CD4-positive, alpha-beta T cell treated with Interleukin-15 for 4 hours (primary cell): ENCODE measurements at places on chromosomes 3 and 15.
A peak's percentile ranks its signal among the peaks of the same experiment; 100 is the strongest.

DNA sequence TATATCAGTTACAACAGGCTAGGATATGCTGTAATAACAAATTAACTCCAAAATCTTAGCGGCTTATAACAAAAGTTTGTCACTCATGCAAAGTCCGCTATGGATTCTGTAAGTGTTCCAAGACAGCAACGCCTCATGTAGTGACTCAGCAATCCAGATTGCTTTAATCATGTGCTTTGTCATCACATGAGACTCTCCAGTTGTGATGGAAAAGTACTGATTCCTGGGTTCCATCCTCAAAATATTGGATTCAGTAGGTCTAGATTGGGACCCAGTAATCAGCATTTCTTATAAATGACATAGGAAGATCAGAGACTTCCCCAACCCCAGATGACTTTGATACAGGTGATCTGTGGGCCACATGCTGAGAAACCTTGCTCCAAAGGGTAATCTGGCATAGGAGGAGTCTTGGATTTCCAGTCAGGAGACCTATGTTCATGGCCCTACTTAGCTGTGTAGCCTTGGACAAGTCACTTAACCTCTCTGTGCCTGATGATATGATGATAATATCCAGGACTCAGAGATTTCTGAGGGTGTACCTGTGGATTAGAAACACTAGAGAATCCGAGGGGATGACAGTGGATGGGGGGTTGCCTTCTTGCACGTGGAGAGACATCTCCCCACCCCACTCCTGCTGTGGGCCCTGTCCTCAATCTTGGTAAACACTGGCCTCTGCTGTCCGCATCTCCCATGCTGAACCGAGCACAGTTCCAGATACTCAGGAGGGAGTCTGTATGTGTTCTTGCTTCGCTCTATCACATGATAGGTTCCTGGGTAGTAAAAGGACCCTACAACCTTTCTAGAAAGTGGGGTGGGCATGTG lies 65.5 kb downstream of the CORO2B start:
- DNase-seq = no peak

DNA sequence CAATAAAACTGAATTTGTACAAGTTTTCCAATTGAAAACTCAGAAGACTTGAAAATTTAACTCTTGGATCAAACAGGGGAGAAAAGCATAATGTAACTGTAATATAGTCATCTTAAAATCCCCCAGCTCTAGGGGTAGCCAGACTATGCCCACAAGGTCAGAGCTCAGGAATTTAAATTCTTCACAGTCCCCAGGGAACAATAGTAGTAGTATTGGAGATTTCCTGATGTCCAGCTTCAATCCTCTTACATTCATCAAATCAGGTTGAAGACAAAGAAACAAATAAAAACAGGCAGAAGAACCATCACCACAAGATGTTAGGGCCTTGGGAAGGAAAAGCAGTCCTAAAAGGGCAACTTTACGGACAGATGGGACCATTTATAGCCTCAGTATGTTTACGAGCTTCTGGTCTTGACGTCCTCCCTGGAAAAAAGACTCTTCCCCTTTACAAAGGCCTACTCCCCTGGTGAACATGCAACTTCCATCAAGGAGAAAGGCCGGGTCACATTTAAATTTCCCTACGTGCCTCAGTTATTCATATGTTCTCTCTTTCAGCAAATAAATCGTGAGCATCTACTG lies 96.8 kb downstream of the PLCH1 start:
- DNase-seq = no peak

- DNase-seq = peak; percentile 13
These were observed 22.4 kb downstream of the SPTSSB start for GRCh38 chr3:161348796-161349400.

GRCh38 chr15:40766906-40767837 lies 2.6 kb upstream of the C15orf62 start:
- no peak for DNase-seq

DNA sequence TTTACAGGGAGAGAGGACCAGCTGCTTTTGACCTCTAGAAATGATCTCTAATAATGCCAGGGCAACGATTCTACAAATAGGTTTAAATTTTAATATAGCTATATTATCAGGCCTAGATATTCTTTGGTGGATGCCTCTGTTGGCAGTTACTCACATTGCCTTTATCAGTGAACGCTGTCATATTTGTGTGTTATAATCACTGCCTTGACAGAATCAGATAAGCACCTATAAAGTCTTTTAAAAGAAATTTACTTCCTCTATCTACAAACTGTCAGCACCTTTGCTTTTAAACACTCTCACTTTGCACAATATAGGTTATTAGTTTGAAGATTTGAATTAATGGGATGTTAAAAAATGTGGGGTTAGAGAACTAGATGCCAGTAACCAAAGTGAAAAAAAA lies 324.1 kb downstream of the ZIC1 start:
- DNase-seq = no peak

DNA sequence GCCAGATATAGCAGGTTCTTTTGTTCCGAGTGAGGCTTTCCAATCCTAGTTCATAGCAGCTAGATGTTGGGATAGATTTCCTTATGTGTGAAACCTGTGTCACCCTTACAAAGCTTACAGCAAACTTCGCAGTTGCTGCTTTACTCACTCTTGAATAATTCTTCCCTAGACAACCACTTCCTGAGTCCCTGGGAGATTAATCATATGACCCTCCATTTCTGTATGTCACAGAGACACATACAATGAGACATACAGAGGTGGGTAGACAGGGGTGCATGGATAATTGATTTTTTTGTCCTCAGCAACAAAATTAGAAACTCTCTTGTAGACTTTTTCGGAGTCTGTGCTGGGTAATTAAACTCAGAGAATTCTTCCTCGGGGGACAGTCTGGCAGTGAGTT lies 163.2 kb downstream of the NSUN3 start:
- DNase-seq = no peak

DNA sequence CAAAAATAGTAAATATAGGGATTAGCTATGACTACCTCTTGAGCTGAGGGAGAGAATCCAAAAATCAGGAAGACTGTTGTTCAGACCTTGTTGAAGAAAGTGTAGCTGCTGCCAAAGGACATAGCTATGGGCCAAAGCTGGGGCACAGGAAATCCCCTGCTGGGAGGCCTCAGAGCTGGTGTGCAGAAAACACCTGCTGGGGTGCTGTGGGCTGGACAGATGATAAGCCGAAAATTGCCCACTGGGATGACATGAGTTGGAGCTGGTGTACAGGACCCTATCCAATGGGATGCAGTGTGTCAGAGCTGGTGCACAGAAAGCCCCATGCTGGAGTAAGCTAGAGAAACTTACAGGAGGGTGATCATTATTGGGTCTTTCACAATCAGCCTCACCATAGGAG lies 121.9 kb downstream of the NEO1 start:
- no peak for DNase-seq

DNA sequence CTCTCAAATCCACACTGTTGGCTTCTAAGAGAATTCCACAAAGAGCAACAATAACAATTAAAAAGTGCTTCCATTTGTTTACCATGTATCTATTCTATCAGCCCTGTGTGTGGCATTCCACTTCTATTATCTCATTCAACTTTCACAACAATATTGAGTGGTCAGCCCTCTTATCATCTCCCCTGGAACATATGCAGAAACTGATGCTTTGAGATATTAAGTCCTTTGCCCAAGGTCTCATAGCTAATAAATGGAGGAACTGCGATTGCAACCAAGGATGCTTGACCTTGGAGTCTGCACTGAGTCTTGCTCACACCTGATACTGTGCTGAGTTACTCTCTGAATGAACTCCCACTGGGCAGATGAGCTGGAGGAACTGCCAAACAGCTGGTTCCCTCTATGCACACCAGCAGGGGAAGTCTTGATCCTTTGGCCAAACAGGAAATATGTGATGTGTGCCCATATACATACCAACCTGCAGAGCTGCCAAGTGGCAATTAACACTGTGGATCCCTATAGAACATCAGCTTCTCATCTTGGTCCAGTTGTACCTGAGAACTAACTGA lies 144.7 kb upstream of the WNT5A start:
- no peak for DNase-seq

DNA sequence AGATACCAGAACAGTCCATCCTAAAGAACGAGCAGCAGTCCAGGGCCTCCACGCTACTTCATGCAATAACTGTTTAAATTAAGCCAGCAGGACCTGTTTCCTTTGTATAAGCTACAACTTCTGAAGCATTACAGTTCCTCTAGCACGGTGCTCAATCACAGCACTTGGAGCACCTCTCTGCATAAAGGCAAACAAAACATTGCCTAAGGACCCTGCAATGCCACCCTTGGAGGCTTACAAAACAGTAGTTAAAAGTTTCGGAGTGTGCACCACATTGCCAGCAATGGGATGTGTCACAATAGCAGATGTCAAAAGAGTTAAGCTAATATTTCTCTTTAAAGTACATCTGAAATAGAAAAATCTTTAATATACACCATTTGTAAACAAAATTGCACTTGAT lies 2.6 kb upstream of the VPS39 start:
- DNase-seq = no peak
